ENCODE measurements at places on chromosomes 6 and 20.

GRCh38 chr6:83220121-83220520, 27.0 kb downstream of the RWDD2A start:
- DNase-seq, result no peak

DNA sequence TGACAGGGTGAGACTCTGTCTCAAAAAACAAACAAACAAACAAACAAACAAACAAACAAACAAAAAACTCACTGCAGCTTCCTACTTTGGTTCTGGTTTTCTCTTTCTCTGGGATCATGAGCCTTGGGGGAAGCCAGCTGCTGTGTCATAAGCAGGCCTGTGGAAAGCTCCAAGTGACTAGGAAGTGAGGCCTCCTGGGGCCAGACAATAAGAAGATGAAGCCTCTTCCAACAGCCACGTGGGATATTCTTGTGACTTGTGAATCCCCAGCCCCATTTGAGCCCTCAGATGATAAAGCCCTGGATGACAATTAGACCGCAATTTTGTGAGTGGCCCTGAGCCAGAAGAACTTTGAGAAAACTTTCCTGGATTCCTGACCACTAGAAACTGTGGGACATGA, 11.4 kb downstream of the HLA-A start:
- no peak for DNase-seq

- no peak for DNase-seq
Measured at GRCh38 chr20:40234593-40234992, 454.4 kb downstream of the MAFB start.

DNA sequence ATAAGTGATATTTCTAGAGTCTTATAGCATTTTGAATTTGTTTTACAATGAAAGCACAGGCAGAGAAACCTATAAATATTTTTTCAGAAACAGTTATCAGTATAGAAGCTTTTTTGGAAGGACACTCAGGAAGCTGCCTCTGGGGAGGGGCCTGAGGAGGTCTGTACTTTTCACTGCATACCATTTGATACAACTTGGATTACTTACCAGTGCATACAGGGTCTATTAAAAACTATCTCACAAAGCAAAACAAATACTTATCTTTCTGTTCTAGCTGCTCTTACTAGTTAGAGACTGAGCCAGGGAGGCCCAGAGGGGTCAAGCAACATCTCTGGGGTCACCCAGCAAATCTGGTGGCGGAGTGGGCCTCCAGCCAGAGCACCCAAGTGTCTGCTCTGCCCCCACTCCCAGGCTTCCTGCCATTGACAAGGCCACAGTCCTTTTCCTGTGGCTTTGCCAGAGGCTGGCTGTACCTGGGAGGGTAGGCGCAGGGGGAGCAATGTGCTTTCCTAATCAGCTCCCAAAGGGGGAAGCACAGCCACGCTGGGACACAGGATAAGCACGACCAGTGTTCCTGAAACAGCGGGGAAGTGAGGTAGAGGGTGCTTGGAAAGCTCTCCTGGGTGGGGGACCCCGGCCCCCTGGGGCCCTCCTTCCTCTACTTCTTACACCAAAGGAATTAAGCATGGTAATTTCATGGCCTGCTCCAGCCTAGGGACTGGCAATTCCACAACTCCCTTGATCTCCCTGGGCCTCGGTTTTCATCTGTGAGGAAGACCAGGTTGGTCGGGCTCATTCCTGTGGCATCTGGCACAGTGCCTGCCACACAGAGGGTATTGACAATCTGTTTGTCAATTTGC, 7.8 kb downstream of the TCF15 start:
- no peak for DNase-seq

- no peak for DNase-seq
Measured at GRCh38 chr20:2088891-2089290, 12.7 kb upstream of the STK35 start.

- no peak for DNase-seq
Measured at GRCh38 chr6:26351544-26351953, 13.4 kb upstream of the BTN3A2 start.

DNA sequence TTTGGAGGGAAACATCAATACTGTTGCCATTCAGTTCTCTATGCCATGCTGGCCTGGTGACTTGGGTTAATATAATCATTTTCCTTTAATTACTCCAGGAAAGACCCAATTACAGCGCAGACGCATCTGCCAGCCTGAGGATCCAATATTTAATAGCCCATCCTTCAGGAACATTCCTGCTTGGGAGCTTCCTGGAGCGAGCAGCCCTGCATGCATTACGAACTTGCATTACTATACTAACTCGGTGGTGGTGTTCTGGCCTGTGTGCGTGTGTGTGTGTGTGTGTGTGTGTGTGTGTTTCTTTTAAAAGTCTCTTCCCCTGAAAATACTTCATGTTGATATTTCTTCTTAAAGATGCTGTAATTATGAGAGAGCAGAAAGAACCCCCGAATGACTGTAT, 26.5 kb downstream of the PMEPA1 start:
- DNase-seq, result no peak

DNA sequence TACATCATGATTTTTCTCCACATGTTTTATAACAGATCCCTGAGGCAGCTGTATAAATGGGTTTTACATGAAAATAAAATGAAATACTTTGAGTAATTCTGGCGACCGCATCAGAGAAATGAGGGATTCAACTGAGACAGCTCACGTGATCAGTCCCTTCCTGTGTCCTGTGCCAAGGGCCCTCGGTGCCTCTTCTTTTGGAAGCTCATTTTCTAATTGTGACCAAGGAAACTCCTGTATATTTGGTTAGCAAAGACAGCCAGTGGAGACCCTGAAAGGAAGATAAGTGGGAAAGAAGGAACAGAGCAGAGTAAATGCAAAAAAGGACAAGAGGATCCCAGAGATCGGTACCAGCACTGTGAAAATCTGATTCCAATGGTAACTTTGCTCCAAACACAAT, 129.9 kb downstream of the FYN start:
- no peak for DNase-seq

- peak; percentile 24 for DNase-seq
Measured at GRCh38 chr20:63518351-63518861, 2.2 kb upstream of the PPDPF start.

DNA sequence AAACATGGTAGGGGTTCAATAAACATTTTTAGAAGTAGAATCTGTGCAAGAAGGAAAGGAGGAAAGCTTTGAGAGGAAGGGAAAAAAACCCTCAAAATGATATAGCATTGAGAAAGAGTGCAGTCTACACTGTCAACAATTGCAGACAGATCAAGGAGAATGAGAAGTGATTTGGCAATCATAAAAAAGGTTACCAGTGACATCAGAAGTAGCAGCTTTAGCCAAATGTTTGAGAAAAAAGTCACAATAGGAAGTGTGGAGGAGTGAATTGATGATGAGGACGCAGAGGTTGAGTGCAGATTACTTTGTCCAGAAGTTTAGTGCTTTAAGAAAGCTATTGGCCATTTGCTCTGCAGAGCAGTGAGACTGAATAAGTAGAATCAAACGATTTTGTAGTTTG, 155.0 kb downstream of the GJA1 start:
- DNase-seq, result no peak

Data from femur (tissue), 1 donor.